ENCODE measurements at places on chromosomes 5 and 9.
A peak's percentile ranks its signal among the peaks of the same experiment; 100 is the strongest.

DNA sequence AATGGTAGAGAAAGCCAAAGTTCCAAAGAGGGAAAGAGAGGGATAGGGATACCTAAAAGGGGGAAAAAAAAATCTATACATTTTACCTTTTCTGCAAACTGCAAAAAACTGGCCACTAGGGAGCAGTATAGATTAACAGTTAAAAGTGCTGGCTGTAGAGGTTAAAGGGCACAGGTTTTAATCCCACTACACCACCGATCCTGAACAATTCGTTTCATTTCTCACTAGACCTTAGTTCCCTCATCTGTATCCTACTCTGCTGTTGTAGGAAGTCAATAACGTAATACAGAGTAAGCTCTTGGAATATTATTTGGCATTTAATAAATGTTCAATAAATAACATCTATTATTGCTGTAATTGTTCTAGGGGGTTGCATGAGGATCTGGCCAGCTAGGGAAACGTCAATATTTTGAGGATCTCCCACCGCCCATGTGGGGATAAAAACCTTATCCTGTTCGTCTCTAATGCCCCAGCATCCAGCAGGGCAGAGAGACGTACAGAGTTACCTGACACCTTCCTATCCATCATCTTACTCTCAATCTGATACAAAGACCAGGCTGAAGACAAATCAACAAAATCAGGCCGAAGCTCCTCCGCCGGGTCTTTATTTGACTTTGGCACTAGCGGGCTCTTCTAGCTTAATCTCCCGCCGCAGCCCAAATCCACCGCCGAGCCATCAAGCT lies 757 bp downstream of the CDC26 start:
- no peak for DNase-seq

GRCh38 chr9:98359569-98359968 lies 104.1 kb upstream of the TBC1D2 start:
- no peak for DNase-seq

- no peak for DNase-seq
Observed at GRCh38 chr5:11679676-11680075, 224.6 kb downstream of the CTNND2 start.

- no peak for DNase-seq
Observed at GRCh38 chr9:75892216-75892911, 1.9 kb downstream of the PCSK5 start.

GRCh38 chr9:95167998-95168397 lies 149.5 kb downstream of the FANCC start:
- DNase-seq = peak; percentile 12

GRCh38 chr9:116270546-116270945 lies 117.0 kb downstream of the PAPPA start:
- DNase-seq = no peak

DNA sequence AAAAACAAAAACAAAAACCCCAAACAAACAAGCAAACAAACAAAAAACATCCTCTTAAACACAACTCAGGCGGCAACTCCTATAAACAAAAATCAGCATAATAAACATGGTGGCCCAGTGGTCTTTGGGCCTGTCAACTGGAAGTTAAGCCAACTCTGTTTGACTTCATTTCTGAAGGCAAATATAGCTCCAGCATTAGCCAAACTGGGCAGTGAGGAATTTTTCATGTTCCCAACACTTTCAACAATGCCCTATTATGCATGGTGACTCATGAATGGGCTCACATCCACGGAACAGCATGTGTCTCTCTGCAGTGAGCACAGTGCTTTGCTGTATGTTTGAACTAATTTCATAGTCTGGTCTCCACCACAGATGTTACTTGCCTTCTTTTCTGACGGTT lies 143.9 kb upstream of the STC2 start:
- DNase-seq = no peak

DNA sequence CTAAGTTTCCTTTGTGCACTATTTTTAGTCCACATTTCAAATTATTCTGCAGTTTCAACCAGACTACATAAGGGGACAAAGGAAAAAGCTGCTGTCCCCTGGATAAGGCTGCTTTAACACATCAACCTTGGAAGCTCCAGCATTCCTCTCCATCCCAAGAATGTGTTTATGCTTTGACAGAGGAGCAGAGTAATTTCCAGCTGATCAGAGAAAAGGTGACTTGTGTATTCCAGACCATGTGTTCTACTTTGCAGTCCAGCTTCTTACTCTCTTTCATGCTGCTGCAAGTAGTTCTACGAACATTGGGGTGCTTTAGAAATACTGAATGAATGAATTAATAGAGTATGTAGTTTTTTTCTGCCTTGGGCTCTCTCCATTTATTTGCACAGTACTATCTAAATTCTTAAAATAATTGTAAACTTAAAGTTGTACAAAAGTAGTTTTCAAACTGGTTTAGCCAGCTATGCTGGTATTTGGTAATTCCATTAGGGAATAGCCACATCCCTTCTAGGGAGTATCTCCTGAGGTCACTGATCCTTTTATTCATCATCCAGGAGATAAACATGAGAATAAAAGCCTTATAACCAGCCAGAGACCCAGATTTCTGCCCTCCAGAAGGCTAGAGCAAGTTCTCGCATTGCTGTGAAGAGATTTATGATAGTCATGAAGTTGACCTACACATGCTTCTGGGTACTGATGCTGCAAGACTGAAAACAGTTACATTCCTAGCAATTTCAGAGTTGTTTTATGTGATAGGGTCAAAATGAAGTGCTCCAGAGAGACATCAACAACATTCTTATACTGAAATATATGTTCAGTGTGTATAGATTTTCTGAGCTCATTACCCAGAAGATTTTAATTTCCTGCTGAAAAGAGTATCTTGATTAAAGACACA lies 215.2 kb downstream of the COMMD10 start:
- DNase-seq = no peak

DNA sequence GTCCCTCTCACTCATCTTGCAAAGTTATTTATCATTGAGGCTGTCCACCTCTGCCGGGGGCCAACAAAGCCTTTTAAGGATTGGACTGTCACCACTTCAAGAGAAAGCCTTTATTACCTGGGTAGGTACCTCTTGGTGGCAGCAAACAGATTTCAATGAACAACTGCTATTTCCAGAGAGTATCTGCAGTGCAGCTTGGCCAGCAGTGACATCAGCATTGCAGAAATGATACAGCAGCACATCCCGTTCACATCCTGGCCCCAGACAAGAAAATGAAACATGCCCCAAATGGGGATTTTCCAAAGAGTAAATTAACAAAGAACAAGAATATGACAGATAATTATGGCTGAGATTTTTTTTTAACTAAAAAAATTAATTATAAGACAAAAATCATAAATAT lies 2.3 kb upstream of the SPATA6L start:
- DNase-seq = no peak

DNA sequence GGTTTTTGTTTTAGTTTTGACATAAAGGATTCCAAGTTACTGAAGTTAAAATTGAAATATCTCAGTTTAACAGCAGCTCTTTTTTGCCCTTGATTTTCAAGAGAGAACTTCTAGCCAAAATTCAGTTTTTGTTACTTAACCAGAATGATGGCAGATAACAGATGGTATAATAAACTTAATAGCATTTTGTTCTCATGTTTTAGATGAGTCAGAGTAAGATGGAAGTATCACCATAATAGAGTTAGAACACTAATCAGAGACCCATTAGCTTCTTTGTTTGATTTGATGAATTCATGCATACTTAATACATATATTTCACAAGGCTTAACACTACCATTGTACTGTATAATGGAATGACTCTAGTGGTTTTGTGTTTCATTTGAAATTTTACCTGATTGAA lies 11.9 kb downstream of the ZCCHC9 start:
- DNase-seq = no peak

GRCh38 chr5:135212361-135213026 lies 178.5 kb upstream of the PITX1 start:
- DNase-seq = no peak

DNA sequence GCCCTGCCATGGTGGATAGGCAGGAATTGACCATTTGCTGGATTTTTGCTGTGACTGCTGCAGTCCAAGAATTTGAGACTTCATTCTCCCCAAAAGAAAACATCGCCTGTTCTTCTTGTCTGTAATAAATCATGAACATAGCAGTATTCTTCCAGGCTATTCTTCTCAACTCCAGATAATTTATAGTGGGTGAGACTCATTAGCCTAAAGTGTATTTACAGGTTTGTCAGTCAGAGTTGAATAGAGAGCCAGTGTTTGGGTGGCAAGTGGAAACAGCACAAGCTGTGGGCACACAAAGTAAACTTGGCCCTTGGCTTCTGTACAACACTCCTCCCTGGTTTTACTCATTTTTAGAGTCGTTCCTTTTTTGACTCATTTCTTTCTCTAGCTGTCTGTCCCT lies 128.2 kb upstream of the VCAN start:
- DNase-seq = peak; percentile 40

GRCh38 chr9:136695955-136696354 lies 8.7 kb upstream of the AGPAT2 start:
- DNase-seq = peak; percentile 53

GRCh38 chr9:133275105-133276000 lies at the start of gene ABO:
ABO (minus strand) TSS chr9:133275201.
- no peak for DNase-seq

- no peak for DNase-seq
Observed at GRCh38 chr9:13513286-13513685, 233.8 kb upstream of the MPDZ start.

GRCh38 chr9:107971241-107971640 lies 481.7 kb upstream of the KLF4 start:
- no peak for DNase-seq

- DNase-seq = no peak
Observed at GRCh38 chr5:51376509-51376908, 6.7 kb upstream of the ISL1 start.

DNA sequence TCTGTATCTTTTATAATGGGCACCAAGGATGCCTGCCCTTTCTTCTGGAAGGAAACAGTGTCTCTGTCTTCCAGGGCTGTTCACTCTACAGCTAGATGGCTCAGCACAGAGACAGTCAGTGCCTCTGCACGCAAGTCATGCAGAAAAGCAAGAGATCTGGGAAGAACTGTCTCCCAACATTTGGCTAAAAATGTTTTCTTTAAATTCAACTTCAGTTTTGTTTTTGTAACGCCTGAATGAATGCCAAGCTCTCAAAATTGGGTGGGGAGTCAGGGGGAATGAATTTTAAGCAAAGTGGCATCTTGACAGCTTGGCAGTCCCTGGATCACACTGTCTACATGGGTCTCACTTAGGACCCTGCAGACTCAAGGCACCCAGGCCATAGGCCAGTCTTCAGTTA lies 12.6 kb downstream of the OLFML2A start:
- DNase-seq = no peak

- DNase-seq = no peak
Observed at GRCh38 chr9:35952526-35953191, 5.3 kb downstream of the OR2S2 start.

GRCh38 chr9:16136961-16137360 lies 584.1 kb downstream of the CCDC171 start:
- DNase-seq = no peak

- DNase-seq = no peak
Observed at GRCh38 chr5:2008851-2009629, 126.3 kb upstream of the IRX4 start.

GRCh38 chr5:130890610-130891009 lies 274.4 kb downstream of the HINT1 start:
- no peak for DNase-seq

DNA sequence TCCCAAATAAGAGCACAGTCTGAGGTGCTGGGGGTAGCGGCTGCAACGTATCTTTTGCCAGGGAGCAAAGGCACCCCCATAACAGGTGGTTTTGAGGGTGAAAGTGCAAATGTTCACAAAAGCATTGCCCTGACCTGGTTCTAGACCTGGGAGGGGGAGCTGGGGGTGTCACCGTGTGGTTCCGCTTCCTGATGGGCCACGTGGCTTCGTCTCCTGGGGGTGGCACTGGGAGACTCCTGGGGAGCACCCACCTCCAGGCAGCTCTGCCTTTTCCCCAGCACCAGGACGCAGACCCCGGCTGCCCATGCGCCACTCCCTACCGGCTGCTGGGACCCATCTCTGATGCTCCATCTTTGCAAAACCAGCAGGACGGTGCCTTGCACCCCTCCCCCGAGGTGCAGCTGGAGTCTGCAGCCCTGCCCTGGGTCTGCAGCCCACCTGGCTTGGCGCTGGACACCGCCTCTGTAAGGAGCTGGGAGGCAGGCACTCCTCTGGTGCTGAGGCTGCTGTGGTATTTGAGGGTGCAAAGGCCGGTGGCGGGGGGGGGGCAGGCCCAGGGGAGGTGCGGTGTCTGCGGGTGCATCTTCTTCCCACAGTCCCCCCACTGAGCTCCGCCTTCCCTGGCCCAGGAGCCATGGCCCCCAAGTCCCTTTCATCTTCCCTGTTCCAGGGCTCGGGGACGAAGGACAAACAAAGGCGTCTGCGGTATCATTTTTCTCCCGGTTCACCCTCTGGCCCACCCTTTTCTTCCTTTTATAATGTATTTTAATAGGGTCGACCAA lies 29.8 kb upstream of the RXRA start:
- DNase-seq = no peak

GRCh38 chr5:150780187-150780692 lies 1.7 kb downstream of the SMIM3 start:
- no peak for DNase-seq

Measured in SHP77 treated with DMSO at 0.1 percent for 48 hours (cell line).